M059J (cell line): ENCODE measurements at places on chromosomes 3 and 15.

GRCh38 chr3:116190095-116190494, 255.2 kb downstream of the LSAMP start:
- DNase-seq = no peak

DNA sequence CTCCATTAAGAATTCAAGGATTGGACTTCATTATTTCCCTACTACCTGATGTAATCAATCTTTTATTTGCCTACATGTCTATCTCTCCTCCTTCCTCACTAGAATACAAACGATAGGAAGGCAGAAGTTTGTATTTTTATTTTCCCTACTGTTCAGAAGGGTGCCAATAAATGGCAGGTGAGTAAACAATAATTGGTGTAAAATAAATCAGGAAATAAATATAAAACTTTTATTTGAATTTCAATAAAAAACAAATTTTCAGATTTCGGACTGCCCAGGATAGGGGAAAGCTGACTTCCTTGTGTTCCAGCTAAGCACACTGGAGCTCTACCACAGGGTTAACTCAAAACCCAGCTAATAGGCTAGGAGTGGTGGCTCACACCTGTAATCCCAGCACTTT, 636.3 kb upstream of the BCHE start:
- no peak for DNase-seq

DNA sequence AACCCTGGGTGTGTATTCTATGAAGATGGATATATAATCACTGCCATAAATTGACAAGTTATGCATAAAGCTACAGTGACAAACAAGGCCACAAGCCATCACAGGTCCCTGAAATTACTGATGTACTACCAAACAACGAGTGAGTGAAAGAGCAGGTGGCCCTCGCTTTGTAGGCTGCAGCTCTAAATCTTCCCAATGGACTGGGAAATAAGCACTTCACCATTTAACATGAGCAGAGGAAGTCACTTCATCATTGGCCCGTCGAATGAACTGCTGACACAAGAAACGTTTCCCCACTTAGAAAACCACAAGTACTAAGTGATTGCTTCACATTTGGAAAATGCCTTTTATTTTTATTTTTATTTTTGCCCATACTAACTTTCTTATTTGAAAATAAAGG, 218.0 kb downstream of the ZNF385D start:
- DNase-seq = no peak

GRCh38 chr3:31521468-31521867, 11.3 kb upstream of the STT3B start:
- DNase-seq = no peak
